Right kidney (tissue), 9 donors: ENCODE measurements at places on chromosomes 11 and 22.

DNA sequence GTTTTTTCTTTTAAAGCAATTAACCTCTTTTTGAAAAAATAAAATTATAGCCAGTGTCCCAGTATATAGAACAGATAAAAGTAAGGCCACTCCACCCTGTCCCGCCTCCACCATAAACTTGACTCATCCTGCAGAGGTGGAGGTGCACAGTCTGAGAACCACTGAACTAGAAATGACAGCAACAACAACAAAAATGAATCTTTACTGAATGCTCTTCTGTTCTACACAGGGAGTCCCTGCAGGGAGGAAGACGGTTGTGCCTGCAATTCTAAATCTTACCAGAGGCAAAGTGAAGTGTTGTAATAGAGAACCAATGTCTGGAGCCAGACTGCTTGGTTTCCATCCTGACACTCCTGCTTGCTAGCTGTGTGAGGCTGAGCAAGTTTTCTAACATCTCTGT is 162.3 kb downstream of the FBXO7 start:
- no peak for DNase-seq

DNA sequence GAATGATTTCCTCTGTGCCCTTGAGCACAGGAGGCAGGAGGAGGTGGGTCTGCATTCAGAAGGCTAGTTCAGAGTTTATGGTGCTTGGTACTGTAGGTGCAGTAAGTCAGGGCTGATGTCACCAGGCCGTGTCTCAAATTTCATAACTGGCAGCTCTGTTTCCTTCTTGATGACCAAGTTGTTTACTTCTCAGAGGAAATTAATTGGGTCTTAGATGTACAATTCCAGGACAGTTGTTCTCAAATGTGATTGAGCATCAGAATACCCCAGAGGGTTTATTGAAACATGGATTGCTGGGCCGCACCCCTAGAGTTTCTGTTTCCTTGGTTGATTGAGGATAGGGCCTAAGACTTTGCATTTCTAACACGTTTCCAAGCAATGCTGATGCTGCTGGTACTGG is 6.2 kb downstream of the AMOTL1 start:
- DNase-seq, result no peak

GRCh38 chr11:71304045-71304444 is 51.7 kb upstream of the SHANK2 start:
- no peak for DNase-seq

DNA sequence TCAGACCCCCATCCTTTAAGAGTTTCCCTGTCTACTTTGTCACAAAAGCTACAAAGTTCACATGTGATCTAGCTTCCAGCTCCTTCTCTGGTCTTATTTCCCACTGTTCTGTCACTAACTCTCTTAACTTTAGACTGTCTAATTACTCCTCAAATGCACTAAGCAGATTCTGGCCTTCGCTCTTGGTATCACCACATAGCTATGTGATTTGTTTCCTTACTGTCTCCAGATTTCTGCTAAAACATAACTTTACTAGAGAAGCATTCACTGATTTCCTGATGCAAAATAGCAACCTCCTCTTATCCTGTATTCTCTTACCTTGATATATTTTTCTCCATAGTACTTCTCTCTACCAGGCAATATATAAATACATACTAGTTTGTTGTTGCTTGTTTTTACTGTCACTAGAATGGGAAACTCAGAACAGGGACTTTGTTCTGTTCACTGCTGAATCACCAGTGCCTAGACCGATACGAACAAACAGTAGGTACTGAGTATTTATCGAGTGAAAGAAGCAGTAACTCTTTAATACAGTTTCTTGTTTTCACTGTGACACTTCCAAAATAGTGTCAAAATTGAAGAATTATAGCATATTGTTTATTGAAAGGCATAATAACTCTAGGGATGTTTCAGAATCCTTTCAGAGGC is 205.6 kb downstream of the DDX10 start:
- no peak for DNase-seq

DNA sequence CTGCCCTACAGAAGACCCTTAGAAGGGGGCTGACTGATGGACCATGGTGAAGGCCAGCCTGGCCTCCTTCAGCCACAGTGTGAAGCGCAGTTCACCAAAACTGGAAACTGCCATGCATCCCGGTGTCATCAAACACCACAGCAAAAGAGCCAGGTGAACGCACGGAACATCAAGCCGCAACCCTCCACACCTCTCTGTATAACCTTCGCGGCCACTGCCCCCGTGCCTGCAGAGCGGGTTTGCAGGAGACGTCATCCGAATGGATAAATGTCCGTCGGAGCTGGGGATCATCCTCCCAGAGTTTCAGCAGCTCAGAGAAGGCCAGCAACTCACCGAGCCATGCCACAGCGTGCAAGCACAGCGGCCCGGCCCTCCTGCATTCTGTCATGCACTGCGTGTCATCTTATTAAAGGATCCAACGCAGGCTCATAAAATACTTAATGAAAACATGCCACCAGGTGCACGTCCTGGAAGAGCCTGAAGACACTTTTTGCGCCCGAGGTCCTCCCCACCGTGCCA is 309.9 kb downstream of the BRD1 start:
- DNase-seq, result no peak

- DNase-seq, result peak; percentile 48
Measured at GRCh38 chr11:125091247-125091876, 20.1 kb downstream of the TMEM218 start.

DNA sequence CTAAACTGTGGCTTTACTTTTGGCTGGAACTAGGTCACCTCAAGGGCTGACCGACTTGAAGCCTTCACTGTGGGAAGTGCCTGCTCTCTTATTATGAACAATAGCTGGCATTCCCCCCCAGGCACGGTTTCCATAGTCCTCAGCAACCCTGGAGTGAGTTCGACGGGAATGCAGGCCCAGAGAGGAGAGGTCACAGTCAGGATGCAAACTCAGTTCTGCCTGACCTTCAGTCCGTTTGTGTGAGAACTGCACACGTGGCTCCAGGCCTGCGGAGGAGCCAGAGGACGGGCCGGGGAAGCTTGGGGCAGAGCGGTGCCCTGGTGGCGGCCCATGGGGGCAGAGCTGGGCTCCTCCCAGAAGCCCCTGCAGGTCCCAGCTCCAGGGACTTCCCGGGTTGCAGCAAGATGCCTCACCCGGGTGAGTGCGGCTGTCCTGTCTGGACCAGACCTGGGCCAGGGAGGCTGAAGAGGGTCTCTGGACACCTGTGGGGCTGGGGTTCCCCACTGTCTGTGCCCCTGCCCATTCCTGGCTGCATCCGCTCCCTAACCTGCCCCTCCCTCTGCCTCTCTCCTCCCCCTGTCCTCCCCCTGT is 17.2 kb downstream of the SLC25A18 start:
- DNase-seq, result peak; percentile 11
